ENCODE measurements at places on chromosomes 6 and 20.

GRCh38 chr6:6348256-6348655 is 27.8 kb upstream of the F13A1 start:
- no peak for DNase-seq

DNA sequence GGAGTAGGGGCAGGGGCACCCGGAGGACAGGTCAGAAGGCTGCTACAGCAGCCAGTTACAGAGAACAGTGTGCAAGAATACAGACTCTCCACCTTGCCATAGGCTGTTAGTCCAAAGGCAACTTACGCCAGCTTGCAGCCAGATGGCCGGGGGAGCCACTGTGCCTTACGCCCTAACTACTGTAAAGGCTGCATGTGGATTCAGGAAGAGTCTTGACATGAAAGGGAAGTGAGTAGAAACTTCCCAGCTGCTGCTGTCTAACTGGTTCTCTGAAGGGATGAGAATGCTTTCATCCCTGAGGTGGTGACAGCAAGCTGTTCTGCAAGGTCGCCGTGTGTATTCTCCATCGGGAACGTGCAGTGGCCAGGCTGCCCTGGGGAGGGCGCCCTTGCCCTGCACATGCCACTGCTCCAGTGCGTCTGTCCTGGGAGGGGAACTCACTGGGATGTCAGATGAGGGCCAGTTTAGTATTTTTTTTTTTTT is 46.1 kb downstream of the LYRM4 start:
- no peak for DNase-seq

GRCh38 chr20:8033151-8033841 is 13.7 kb upstream of the TMX4 start:
- DNase-seq = no peak

DNA sequence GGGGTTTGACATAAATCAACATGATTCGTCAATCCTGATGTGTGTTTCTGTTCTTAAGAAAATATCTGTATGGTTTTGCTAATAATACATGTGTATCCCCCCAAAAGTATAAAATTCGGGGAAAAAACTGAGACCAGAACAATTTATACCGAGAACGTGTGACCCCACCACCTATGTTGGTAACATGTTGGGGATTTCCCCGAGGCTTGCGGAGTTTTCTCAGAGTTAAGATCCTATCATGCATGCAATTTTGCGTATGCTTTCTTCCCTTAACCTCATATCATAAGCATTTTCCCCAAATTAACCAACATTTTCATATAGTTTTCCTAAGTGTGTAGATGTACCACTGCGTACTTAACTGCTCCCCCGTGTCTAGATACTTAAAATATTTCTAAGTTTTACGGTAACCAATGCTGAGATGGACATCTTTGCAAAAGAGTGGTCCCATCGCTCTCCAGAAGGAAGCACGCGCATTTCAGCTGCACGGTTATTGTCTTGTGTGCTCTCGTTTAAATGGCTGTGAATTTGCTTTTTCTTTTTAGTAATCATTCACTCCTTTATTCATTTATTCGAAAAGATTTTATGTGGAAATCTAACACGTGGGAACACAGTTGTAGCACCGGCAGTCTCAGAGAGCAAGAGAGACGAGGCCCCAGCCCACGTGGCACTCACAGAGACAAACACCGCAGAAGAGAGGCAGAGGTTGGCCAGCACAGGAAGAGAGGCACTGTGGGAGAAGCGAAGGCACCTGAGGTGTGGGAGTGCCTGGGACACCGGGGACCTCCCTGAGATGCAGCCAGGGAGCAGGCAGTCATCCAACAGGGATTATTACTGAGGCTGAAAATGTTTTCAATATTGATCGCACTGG is 13.2 kb upstream of the IRF4 start:
- DNase-seq = no peak

GRCh38 chr6:22732176-22732970 is 163.0 kb downstream of the HDGFL1 start:
- DNase-seq = no peak

DNA sequence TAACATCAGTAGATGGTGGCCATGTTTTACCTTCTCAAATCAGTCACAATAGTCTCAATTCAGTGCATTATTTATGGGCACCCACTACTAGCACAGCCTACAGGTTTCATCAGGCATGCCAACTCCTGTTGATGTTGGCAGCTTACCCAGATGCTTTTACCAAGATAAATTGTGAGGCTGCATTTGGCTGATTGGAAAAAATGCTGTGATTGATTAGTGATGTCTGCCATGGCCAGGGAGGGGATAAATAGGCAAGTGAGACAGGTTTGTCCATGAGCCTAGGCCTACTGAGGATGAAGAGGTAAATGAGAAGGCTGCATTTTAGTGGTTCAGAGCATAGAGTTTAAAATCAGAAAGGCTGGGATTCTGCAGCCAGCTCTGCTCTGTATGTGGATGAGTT is 227.1 kb downstream of the NFATC2 start:
- DNase-seq = no peak

DNA sequence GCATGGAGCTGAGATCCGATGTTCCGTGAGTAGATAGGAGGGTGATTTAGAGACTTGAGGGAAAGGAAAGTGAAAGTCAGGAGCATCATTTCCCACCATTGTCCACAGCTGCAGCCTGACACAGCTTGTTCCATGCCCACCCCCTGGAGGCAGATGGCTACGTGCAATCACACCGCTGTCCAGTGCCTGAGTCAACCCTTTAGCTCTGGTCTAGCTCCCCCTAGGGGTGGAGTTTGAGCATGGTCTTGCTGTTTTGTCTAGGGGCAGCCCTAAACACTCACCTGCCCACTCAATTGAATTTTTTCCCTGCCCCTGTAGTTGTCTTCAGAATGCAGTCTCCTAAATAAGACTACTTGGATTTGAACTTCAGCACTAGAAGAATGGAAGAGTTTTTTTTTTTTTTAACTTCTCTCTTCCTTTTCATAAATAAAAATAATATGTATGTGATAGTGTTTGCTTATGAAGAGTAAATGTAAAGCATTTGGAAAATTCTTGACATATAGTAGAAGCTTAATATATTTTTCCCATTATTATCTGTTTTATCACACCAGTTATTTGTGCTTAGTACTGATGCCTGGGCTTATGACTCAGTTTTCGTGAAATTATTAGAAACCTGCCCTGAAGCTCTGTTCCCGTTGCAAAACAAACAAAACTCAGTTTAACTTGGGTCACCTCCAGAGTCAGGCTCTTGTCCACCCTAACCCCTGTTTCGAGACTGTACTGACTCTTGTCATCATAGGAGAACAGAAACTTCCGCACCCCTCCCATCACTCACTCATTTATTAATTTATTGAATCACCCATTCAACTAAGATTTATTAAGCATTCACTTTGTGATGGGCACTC is 814.8 kb downstream of the MAFB start:
- DNase-seq = no peak

GRCh38 chr20:9306521-9306920 is 207.9 kb upstream of the LAMP5 start:
- DNase-seq = no peak

- DNase-seq = no peak
These were observed 23.6 kb upstream of the FBXL4 start for GRCh38 chr6:98971303-98971702.

DNA sequence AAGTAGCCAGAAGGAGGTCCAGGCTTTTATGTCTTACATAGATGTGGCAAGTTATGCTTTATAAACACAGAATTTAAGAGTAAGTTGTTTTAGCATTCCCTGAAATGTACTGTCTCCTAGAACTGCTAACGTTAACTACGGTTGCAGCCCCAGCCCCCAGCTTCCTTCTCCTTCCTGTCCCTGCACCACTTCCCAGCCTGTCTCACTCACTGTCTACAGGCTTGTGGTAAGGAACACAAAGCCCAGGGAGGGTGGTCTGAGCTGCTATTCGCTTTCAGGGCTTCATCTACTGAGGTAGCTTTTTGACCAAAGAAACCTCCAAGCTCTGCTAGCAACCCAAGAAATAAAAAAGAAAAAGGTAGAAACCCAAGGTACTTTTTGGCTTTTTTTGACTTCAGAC is 35.9 kb downstream of the PCSK2 start:
- DNase-seq = no peak

DNA sequence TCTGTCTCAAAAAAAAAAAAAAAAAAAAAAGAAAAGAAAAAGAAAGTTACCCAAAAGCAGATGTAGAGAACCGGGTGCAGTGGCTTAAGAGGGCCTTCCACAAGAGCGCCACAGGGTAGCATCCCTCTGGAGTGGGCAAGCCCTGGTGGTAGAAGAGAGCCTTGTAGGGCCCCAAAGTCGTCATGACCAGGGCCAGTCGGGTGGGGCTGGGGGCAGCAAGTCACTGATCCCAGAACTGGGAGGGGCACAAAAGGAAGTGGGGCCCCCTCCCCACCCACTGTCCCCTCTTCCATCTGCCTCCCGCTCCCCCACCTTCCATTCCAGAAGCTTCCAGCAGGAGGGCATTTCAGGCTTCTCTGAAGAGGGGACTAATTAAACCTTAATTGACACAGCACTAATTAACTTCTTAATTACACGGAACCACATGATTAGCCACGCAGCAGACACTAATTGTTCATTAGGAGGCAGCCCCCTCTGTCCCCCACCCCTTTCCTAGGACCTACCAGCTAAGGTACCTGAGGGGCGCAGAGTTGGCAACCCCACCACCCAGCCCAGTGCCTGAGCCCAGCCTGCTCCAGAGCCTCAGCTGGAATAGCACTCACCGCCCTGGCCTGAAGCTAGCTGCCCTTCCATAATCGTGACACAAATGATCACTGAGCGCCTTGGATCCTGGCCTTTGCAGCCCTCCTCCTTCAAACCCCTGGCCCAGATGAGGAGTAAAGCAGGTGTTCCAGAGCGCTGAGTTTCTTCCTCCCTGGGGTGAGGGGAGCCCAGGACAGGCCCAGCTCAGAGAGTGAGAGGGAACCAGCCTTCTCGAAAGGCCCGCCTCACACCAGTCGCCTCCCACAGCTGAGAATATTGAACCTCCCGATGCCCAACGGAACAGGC is 34.8 kb downstream of the MDFI start:
- no peak for DNase-seq

DNA sequence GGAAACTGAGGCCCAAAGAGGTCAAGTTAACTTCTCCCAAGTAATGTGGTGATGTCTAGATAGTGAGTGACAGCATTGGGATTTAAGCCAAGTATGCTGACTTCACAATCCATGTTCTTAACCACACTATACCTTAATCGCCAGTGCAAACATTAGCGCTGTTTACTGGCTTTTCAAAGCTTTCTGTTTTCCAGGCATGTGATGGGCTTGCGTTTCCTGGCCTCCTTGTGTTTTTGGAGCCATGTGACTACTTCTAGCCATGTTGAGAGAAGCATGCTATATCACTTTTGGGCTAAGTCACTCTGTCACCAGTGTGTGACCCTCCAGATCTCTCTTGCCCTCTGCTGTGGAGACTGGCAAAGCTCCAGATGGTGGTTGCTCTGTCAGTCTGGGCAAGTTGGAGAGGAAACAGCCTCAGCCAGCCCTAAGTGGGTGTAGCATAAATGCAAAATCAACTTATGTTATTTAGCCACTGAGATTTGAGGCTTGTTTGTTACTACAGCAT is 76.9 kb downstream of the ANKRD6 start:
- no peak for DNase-seq

- no peak for DNase-seq
These were observed 777 bp downstream of the SRSF6 start for GRCh38 chr20:43458422-43458924.

Data from stimulated activated CD8-positive, alpha-beta memory T cell treated with anti-CD3 and anti-CD28 coated beads, Interleukin-7, amount 100 ng/mL, for 24 hours (primary cell).